ENCODE measurements at places on chromosomes 6 and 20. TPM values are rescaled to one million over a fixed set of nuclear protein-coding genes. Genes with fewer than 3 reads are reported as not detected.

DNA sequence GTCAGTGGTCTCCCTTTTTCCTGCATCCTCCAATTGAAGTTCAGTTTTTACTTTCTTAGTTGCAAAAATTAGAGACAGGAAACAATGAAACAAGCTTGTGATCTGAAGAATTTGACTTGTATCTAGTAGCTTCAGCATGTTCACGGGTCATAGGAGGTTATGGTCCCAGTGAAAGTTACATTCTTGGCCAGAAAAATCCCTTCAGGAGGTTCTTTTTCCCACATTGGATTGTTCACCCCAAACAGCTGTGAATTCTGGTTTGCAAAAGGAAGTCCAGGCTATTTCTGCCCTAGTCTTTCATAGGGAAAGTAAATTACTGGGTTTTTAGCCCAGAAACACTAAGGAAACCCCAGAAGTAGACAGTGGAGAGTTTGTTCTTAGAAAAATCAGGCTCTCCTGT, 8.1 kb downstream of the ANKS1A start:
- H3K36me3 ChIP-seq, result no peaks in the 10 kb centered on the region
- no peak overlapping the region for H3K4me3 ChIP-seq
- H3K4me1 ChIP-seq, result peaks cover 3% of the 10 kb centered on the region
- no peaks in the 10 kb centered on the region for H3K27me3 ChIP-seq
- no peak overlapping the region for H3K27ac ChIP-seq
- DNase-seq, result no peak

GRCh38 chr6:133173276-133173675, 67.9 kb upstream of the EYA4 start:
- no peaks in the 10 kb centered on the region for H3K36me3 ChIP-seq
- H3K4me3 ChIP-seq, result no peak overlapping the region
- no peak for DNase-seq

GRCh38 chr20:64056889-64057627, 5.9 kb upstream of the TCEA2 start:
- DNase-seq, result no peak
- peaks cover 21% of the 10 kb centered on the region for H3K4me1 ChIP-seq
- H3K4me3 ChIP-seq, result no peak overlapping the region
- H3K27me3 ChIP-seq, result no peaks in the 10 kb centered on the region
- H3K36me3 ChIP-seq, result no peaks in the 10 kb centered on the region

DNA sequence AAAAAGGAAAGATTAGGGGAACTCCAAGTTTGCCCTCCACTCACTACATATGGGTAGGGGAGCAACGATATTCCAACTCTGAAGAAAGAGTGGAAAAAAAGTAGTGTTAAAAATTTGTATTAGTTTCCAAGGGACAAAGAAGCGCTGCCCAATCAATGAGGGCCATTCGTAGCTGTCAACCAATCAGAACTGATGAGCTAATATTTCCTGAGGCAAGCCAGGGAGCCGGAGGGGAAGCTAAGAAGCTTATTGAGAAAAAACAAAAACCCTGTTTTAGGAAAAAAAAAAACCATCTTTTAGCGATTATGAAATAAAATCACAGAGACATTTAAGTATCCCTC, 59.5 kb downstream of the TRIM38 start:
- peak overlapping the region; percentile 100 for H3K27ac ChIP-seq
- no peaks in the 10 kb centered on the region for H3K27me3 ChIP-seq
- no peaks in the 10 kb centered on the region for H3K36me3 ChIP-seq
- peak; percentile 82 for DNase-seq
- H3K4me3 ChIP-seq, result peak overlapping the region; percentile 37

DNA sequence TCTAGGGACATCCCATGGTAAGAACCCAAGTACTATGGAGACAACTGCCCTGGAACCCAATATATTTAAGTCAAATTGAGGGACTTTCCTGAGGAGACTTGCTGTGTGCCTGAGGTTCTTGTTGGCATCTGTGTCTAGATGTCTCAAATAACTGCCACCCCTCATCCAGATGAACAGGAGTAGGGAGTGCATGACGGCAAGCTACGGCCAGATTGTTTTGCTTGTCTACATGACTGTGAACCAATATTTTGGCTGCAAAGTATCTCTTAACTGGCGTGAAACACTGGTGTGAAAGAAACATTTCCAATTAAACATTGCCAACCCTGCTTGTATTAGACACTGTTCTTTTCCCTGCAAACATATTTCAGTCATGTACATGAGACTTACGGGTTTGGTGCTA, 52.4 kb upstream of the SIM1 start:
- no peak overlapping the region for H3K27ac ChIP-seq
- no peaks in the 10 kb centered on the region for H3K27me3 ChIP-seq
- no peaks in the 10 kb centered on the region for H3K4me1 ChIP-seq

DNA sequence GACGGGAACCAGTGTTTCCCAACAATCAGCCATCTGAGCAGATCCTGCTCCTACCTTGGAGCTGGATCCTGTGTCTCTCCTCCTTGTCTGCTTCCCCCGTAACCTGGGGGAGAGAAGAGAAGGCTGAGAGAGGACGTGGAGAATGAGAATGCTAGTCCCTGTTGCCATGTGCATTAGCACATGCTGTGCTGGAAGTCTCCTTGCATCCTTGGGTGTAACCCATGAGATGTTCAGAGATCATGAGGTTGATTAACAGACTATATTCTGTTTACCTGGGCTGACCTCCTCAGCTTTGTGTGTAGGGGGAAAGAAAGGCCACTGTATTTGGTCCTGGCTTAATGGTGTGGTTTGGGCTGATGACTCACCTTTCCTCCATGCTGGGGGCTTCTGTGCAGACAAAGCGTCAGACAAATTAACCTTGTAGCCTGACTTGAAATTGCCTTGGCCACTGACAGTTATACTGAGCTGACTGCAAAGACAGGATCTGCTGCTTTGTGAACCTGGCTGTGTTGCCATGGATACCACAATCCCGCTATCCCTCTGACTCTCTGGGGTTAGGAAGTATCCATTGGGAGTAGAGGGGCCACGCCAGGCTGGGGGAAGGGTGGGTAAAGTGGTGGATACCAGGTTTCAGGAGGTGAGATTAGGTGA, 243.7 kb upstream of the CHD6 start:
- no peak overlapping the region for H3K4me3 ChIP-seq
- H3K4me1 ChIP-seq, result no peaks in the 10 kb centered on the region
- H3K27me3 ChIP-seq, result no peaks in the 10 kb centered on the region
- H3K27ac ChIP-seq, result no peak overlapping the region

GRCh38 chr20:31706607-31707257, 15.9 kb downstream of the BCL2L1 start:
- peaks cover 5% of the 10 kb centered on the region for H3K36me3 ChIP-seq
- H3K27ac ChIP-seq, result peak overlapping the region; percentile 99
- H3K4me1 ChIP-seq, result peaks cover 58% of the 10 kb centered on the region
- H3K27me3 ChIP-seq, result no peaks in the 10 kb centered on the region
- peak; percentile 62 for DNase-seq
- H3K4me3 ChIP-seq, result no peak overlapping the region

- H3K4me1 ChIP-seq, result no peaks in the 10 kb centered on the region
- H3K27ac ChIP-seq, result no peak overlapping the region
- DNase-seq, result no peak
- H3K27me3 ChIP-seq, result no peaks in the 10 kb centered on the region
Observed at GRCh38 chr6:86487660-86488221, 449.6 kb upstream of the HTR1E start.

- no peak overlapping the region for H3K4me3 ChIP-seq
- no peaks in the 10 kb centered on the region for H3K36me3 ChIP-seq
- H3K4me1 ChIP-seq, result no peaks in the 10 kb centered on the region
- no peaks in the 10 kb centered on the region for H3K27me3 ChIP-seq
- no peak for DNase-seq
- H3K27ac ChIP-seq, result no peak overlapping the region
Observed at GRCh38 chr6:161186173-161186769, 87.6 kb downstream of the AGPAT4 start.

DNA sequence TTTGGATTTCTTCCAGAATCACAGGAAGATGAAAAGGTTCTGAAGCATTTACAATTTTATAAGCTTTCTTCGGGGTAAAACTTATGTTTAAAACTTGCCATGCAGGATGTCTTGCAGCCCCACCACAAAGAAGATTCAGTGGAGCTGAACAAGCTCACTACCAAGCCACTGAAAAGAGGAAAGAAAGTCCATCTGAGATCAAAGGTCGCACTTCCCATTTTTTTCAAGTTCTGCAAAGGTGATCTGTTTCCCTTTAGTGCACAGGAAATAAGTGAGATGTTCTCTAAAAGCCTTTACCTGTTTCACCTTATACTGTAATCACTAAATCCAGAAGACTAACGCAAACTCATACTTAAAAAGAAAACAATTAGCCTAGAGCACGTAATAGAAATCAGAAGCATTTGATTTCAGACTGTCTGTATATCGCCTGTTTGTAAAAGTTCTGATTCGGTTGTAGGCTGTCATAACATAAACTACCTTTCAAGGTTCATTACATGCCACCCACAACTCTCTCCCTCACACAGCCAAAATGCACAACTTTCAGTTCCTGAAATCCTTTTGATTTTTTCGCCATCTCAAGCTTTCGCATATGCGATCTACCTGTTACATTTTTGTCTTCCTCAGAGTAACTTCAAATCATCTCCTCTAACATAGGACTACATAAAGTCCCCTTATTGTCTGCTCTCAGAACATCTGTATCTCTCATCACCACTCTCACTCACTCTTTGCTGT, 1.8 kb downstream of the ECHDC1 start:
- H3K36me3 ChIP-seq, result no peaks in the 10 kb centered on the region
- no peak for DNase-seq
- peak overlapping the region; percentile 91 for H3K27ac ChIP-seq
- H3K4me1 ChIP-seq, result peaks cover 33% of the 10 kb centered on the region
- no peaks in the 10 kb centered on the region for H3K27me3 ChIP-seq

GRCh38 chr6:12974551-12974950, 258.0 kb downstream of the PHACTR1 start:
- H3K4me1 ChIP-seq, result peaks cover 6% of the 10 kb centered on the region
- no peak overlapping the region for H3K4me3 ChIP-seq
- H3K36me3 ChIP-seq, result no peaks in the 10 kb centered on the region
- DNase-seq, result no peak
- H3K27ac ChIP-seq, result no peak overlapping the region
- no peaks in the 10 kb centered on the region for H3K27me3 ChIP-seq

GRCh38 chr6:125906158-125906998, 50.2 kb upstream of the HINT3 start:
- peaks cover 3% of the 10 kb centered on the region for H3K4me1 ChIP-seq
- DNase-seq, result peak; percentile 45
- no peaks in the 10 kb centered on the region for H3K36me3 ChIP-seq
- no peak overlapping the region for H3K27ac ChIP-seq
- no peaks in the 10 kb centered on the region for H3K27me3 ChIP-seq
- H3K4me3 ChIP-seq, result no peak overlapping the region

DNA sequence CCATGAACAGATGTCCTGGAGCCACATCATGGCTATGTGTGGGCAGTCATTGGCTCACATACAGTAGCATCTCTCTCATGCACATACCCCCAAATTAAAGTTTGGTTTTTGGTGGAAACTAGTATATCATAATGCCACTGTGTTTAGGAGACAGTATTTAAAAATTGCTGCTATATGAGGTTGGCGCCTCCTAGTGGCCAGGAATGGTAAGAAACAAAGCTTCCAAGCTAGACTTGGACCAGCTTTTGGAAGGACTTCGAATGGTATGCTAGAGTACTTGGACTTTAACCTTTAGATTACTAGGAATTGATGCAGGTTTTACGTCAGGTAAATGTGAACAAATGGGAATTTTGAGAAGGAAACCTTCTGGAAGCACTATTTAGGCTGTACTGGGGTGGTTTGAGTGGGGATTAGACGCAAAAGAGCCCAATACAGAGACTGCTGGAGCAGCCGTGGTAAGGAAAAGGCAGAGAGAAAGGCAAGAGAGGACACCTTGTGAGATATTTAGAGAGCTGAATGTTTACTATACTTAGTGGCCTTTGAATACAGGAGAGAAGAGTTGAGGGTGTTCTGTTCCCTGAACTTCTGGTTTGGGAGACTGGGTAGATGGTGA, 23.8 kb downstream of the PRSS35 start:
- no peak overlapping the region for H3K27ac ChIP-seq
- H3K27me3 ChIP-seq, result no peaks in the 10 kb centered on the region

GRCh38 chr6:142356201-142356883, 54.5 kb downstream of the ADGRG6 start:
- H3K27ac ChIP-seq, result peak overlapping the region; percentile 33
- peaks cover 16% of the 10 kb centered on the region for H3K4me1 ChIP-seq
- DNase-seq, result no peak
- no peaks in the 10 kb centered on the region for H3K36me3 ChIP-seq
- H3K27me3 ChIP-seq, result no peaks in the 10 kb centered on the region
- H3K4me3 ChIP-seq, result no peak overlapping the region

GRCh38 chr6:136468711-136469110, 81.5 kb downstream of the MAP7 start:
- H3K36me3 ChIP-seq, result no peaks in the 10 kb centered on the region
- H3K4me3 ChIP-seq, result no peak overlapping the region
- no peak overlapping the region for H3K27ac ChIP-seq
- H3K27me3 ChIP-seq, result no peaks in the 10 kb centered on the region

DNA sequence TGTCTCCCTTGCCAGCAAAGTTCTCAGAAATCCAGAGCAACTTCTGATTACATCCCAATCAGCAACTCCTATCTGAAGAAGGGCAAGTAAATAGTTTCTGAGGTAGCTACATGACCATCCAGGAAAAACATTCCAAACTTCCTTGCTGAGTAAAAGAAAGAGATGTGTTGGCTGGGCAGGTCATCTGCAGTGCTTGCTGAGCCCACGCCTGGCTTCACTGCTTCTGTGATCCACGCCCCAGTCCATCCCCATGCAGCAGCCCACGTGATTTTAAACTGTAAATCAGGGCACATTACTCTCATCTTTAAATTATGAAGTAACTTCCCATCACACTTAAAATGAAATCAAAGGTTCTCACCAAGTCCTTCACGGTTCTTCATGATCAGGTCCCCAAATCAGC, 603.6 kb downstream of the QKI start:
- DNase-seq, result no peak
- no peak overlapping the region for H3K4me3 ChIP-seq
- no peak overlapping the region for H3K27ac ChIP-seq
- no peaks in the 10 kb centered on the region for H3K4me1 ChIP-seq

GRCh38 chr6:130593200-130593599, 227.4 kb downstream of the TMEM200A start:
- no peak for DNase-seq
- H3K36me3 ChIP-seq, result no peaks in the 10 kb centered on the region
- no peak overlapping the region for H3K27ac ChIP-seq
- no peak overlapping the region for H3K4me3 ChIP-seq
- no peaks in the 10 kb centered on the region for H3K4me1 ChIP-seq

- DNase-seq, result peak; percentile 52
- H3K27me3 ChIP-seq, result no peaks in the 10 kb centered on the region
- H3K27ac ChIP-seq, result peak overlapping the region; percentile 66
Observed at GRCh38 chr6:157187182-157188083, 135.9 kb downstream of the TMEM242 start.

DNA sequence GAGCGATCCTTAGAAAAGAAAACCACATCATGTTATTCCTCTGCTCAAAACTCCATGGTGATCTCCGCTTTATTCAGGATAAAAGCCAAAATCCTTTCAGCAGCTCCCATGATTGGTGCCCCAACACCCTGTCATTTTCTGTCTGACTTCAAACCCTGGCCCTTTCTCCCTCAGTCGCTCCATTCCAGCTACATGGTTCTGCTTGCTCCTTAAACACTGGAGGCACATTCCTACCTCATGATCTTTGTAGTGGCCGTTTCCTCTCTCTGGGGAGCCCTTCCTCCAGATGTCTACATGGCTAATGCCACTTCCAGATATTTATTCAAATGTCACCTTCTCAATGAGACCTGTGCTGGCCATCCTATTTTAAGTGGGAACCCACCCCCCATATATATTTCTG, 100.8 kb downstream of the CAP2 start:
- H3K4me3 ChIP-seq, result no peak overlapping the region
- no peak overlapping the region for H3K27ac ChIP-seq
- no peaks in the 10 kb centered on the region for H3K36me3 ChIP-seq
- H3K4me1 ChIP-seq, result peaks cover 14% of the 10 kb centered on the region
- no peak for DNase-seq
- no peaks in the 10 kb centered on the region for H3K27me3 ChIP-seq

Gene CRISP2
- not detected for total RNA-seq

Gene WFDC9
- not detected for total RNA-seq

Gene HLA-DQA2
- not detected for total RNA-seq

Gene TUBB
- 460 TPM for total RNA-seq

Gene NKX2-2
- not detected for total RNA-seq

Gene WFDC12
- not detected for total RNA-seq
